Thoracic aorta (tissue), 2 donors: ENCODE measurements at places on chromosomes 6 and 20. TPM values are rescaled to one million over a fixed set of nuclear protein-coding genes. Genes with fewer than 3 reads are reported as not detected.

DNA sequence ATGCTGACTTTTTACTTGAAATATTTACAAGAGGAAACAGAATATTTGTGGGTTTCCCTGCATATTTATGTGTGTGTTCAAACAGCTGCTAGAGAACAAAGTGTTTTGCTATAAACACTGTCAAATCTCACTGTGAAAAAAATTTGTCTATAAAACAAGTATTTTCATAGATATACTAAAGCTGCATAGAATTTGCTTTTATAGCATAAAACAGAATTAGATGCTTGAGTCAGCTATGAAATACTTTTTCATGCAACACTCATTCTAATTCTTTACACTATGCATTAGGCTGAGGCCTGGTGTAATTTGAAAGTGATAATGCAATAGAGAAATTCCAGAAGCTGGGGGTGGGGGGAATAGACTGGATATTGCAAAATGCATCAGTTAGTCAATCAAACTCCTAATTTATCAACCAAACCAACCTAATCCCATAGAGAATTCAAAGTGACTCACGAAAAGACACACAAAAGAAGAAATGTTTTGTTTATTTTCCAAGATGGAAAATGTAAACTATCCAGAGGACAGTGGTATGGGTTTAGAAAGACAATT, 148.2 kb downstream of the LAMA2 start:
- no peak overlapping the region for H3K4me3 ChIP-seq
- no peaks in the 10 kb centered on the region for H3K27me3 ChIP-seq
- no peak for DNase-seq
- H3K27ac ChIP-seq, result no peak overlapping the region

DNA sequence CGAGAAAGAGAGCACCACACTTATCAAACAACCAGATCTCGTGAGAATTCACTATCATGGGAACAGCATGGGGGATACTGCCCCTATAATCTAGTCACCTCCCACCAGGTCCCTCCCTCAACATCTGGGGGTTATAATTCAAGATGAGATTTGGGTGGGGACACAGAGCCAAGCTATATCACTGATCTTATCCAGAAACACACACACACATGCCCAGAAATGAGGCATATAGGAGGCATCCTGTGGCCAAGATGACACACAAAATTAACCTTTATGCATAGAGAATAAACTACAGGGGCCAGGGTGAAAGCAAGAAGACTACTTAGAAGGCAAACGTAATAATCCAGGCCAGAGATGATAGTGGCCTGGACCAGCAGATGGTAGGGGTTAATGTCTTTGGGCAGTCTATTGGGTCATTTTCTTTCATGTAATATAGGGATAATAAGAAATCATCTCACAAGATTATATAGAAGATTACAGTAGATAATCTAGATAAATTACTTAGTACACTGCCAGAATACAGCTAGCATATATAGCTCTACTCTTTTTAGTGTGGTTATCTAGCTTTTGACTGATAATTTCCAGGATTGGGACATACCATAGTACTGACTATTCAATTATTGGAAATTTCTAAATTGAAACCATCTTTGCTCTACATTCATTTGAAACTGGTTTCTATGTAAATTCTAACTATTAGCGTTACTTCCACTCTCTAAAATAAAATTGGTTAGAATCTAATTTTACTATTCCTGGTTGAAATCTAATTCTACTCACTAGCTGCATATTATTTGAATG, 20.0 kb downstream of the RNF144B start:
- no peak overlapping the region for H3K4me3 ChIP-seq
- no peaks in the 10 kb centered on the region for H3K27me3 ChIP-seq
- peaks cover 9% of the 10 kb centered on the region for H3K4me1 ChIP-seq
- DNase-seq, result no peak
- H3K27ac ChIP-seq, result no peak overlapping the region

GRCh38 chr20:5910186-5910585, 40.1 kb downstream of the TRMT6 start:
- no peaks in the 10 kb centered on the region for H3K36me3 ChIP-seq
- H3K4me3 ChIP-seq, result no peak overlapping the region
- no peak overlapping the region for H3K27ac ChIP-seq
- peaks cover 5% of the 10 kb centered on the region for H3K4me1 ChIP-seq
- DNase-seq, result no peak

GRCh38 chr20:16434062-16434664, 139.1 kb downstream of the KIF16B start:
- H3K4me1 ChIP-seq, result no peaks in the 10 kb centered on the region
- no peak overlapping the region for H3K27ac ChIP-seq
- no peaks in the 10 kb centered on the region for H3K27me3 ChIP-seq
- no peak for DNase-seq
- H3K4me3 ChIP-seq, result no peak overlapping the region

- no peaks in the 10 kb centered on the region for H3K36me3 ChIP-seq
- DNase-seq, result no peak
- H3K4me3 ChIP-seq, result no peak overlapping the region
- H3K27ac ChIP-seq, result no peak overlapping the region
Measured at GRCh38 chr6:44575644-44576043, 188.1 kb downstream of the CDC5L start.

Gene CCN6
- not detected for total RNA-seq

Gene FAM184A
- total RNA-seq, result 0.54 TPM
